ENCODE measurements at places on chromosomes 2 and 18.

- DNase-seq, result no peak
- peaks cover 12% of the 10 kb centered on the region for H3K4me1 ChIP-seq
- no peaks in the 10 kb centered on the region for H3K27me3 ChIP-seq
- no peaks in the 10 kb centered on the region for H3K36me3 ChIP-seq
- H3K4me3 ChIP-seq, result no peak overlapping the region
Observed at GRCh38 chr2:190867212-190867611, 13.4 kb upstream of the GLS start.

DNA sequence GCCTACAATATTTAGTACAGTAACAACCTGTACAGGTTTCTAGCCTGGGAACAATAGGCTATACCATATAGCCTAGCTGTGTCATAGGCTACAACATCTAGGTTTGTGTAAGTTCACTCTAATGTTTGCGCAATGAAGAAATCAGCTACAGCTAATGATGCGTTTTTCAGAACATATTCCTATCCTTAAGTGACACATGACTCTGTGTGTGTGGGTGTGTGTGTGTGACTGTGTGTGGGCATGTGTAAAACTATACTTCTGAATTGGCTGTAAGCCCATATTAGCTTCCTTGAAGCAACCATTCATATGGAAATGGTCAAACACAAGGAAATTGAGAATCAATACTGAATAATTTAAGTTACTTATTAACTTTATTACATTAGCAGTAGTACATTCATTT lies 120.8 kb upstream of the SULT1C3 start:
- H3K4me1 ChIP-seq, result no peaks in the 10 kb centered on the region
- no peaks in the 10 kb centered on the region for H3K36me3 ChIP-seq
- H3K27ac ChIP-seq, result no peak overlapping the region

DNA sequence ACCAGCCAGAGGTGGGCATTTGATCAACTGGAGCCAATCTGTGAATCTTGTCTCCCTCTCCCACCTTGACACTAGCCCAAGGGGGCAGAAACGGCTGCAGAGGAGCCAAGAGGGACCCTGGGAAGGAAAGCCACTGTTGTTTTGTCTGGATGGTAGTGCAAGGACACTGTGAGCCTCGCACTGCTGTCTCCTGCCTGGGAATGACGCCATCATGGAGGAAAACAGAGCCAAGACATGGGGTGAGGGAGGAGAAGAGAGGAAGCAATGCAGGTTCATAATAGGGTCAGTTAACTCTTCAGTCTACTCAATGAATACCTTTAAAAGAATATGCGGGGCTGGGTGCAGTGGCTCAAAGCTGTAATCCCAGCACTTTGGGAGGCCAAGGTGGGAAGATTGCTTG lies 231.1 kb upstream of the AGAP1 start:
- H3K36me3 ChIP-seq, result no peaks in the 10 kb centered on the region
- no peak for DNase-seq
- H3K27ac ChIP-seq, result no peak overlapping the region
- H3K27me3 ChIP-seq, result no peaks in the 10 kb centered on the region
- H3K4me3 ChIP-seq, result no peak overlapping the region
- H3K4me1 ChIP-seq, result no peaks in the 10 kb centered on the region

GRCh38 chr2:110099471-110100225 lies 16.0 kb downstream of the MALL start:
- H3K27me3 ChIP-seq, result no peaks in the 10 kb centered on the region
- H3K4me3 ChIP-seq, result no peak overlapping the region
- no peak for DNase-seq
- H3K36me3 ChIP-seq, result no peaks in the 10 kb centered on the region

DNA sequence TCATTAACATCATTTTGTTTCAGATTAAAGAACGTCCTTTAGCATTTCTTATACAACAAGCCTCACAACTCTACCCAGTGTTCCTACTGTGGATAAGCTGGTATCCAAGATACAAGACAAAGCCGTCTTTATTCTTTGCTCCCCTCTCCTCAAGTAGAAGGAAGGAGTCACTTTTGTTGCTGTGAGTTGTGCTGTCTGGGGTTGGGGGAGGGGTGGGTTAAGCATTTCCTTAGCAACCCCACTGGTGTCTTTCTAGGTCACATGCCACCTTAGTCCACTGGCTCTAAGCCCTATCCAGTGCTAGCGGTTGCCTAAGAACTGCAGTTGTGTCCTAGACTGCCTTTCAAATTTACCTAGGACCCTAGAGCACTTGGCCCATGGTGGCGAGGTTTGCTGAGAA lies 155.6 kb upstream of the PIEZO2 start:
- H3K27me3 ChIP-seq, result no peaks in the 10 kb centered on the region
- no peak overlapping the region for H3K27ac ChIP-seq
- H3K4me1 ChIP-seq, result peaks cover 28% of the 10 kb centered on the region
- H3K4me3 ChIP-seq, result no peak overlapping the region
